ENCODE measurements at places on chromosomes 12 and 14.
A peak's percentile ranks its signal among the peaks of the same experiment; 100 is the strongest.

DNA sequence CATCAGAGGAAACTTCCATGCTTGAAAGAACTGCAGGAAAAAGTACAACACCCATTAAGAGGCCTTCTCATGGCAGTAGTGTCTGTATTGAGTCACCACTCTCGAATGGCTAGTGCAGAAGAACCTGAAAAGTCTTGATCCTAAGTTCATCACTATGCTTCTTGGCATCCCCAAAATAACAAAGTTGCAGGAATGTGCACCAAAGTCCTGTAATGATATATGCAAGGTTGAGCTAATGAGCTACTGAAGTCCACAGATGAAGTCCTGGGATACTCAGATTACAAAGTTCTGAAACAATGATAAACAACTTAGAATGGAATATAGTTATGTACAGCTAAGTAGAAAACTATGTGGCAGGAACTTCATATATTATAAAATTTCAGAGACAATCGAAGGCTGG, 545.4 kb downstream of the FOXG1 start:
- no peak for DNase-seq

DNA sequence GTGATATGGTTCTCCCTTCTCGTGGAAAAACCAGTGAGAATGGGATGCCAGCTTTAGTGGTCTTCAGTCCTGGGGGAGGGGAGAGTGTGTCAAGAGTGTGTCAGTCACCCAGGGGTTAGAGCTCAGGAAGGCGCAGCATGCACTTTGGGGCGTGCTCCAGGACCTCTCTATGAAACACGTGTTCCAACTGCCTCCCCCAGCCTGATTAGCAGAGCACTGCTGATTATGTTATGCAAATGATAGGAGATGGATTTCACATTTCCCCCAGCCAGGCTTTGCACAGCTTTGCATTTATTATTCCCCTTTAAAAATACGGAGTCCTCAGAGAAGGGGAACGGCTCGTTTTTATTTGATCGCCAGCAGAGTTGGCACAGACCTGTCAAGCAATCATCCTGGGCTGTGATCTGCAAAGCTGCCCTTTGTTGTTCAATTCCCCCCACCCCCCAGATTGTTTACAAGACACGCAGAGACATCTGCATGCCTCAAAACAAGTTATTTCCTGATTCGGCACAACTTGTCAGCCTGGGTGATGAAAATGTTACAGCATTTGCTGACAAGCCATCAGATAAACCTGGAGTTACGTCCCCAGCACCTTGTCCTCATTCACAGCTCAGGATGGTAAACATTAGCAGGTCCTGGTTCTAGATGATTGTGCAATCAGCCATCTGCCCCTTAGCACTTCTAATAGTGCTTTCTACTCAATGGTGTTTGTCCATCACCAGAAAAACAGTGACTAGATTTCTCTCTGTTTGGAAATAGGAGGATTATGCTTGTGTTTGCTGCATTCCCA, 196.5 kb downstream of the NOVA1 start:
- no peak for DNase-seq

- DNase-seq, result no peak
Measured at GRCh38 chr14:33404964-33405574, 466.4 kb downstream of the NPAS3 start.

DNA sequence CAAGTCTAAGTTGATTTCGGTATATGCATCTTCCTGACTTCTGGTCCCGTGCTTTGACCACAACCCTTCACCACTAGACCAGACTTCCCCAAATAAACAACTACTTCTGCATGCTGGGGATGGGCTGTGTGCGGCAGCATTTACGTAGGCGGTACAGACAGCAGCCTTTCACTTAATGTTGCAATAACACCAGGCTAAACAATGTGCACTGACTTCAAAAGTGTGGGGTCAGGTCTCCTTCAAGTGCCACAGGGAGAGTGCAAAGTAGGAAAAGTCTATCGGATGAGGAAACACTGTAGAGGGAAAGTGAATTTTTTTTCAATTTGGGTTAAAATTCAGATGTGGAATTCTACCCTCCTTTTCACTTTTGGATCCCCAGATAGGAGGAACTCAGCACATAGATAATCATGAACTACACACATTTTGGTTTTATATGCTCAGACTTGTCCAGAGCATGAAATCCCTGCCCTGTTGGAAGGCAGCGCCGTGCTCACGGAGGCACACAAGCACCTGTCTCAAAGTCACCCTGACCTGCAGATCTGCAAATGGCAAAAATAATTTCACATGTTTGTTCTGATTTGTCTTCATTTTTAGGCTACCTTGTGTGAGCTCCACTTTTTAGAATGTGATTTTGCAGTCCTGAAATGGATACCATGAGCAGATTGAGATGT, 3.6 kb upstream of the FOS start:
- peak; percentile 97 for DNase-seq

- peak; percentile 34 for DNase-seq
Measured at GRCh38 chr14:59831121-59831730, 39.4 kb downstream of the RTN1 start.

- no peak for DNase-seq
Measured at GRCh38 chr12:21558100-21558679, 32.1 kb downstream of the SPX start.

DNA sequence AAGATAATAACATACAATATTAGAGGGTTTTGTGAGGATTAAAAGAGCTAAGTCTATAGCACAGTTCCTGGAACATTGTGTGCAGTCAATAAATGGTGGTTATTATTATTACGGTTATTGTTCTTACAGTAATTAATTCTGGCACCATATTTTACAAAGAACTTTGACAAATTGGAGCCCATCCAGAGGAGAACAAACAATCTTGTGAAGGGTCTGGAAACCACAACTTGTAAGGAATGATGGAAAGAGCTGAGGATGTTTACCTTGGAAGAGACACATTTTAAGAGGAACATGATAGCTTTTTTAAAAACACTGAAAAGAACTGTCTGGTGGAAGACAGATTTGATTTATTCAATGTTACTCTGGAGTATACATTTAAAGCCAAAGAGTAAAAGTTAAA, 150.5 kb upstream of the KRR1 start:
- no peak for DNase-seq

- DNase-seq, result no peak
Measured at GRCh38 chr14:45201905-45202304, 51.1 kb downstream of the MIS18BP1 start.

DNA sequence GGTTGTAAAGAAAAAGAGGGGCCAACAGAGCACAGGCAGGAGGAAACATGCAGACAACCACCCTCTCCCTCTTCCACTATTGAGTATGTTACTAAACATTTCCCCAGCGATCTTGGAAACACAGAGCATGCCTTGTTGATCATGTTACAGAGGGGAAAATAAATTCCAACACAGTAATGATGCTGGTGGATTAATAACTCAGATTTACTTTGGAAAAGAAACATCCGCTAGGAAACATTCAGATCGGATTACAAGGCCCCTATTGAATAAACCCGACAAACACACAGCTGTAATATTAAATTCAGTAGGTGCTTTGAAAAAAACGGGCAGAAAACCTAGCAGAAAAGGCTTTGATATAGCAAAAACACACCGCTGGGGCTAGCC, 5.4 kb downstream of the BMP4 start:
- DNase-seq, result no peak

DNA sequence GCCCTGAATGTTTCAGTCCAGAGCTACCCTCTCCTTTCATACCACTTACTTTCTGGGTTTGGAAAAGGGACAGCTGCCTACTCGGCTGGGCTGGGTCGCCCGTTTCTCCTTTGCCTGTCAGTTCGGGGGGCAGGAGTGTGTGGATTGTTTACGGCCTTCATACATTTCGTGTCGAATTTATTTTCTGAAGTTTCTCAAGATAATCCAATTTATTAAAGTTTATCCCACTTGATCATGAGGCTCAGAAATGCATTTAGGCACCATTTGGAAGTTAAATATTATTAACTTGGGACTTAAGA, 608 bp downstream of the ZNF410 start:
- DNase-seq, result no peak

- peak; percentile 10 for DNase-seq
Measured at GRCh38 chr14:99884834-99885648, 91.8 kb downstream of the EML1 start.

GRCh38 chr12:27133022-27133590, 50.7 kb upstream of the C12orf71 start:
- DNase-seq, result no peak

GRCh38 chr12:93042283-93042682, 113.2 kb upstream of the EEA1 start:
- no peak for DNase-seq

GRCh38 chr12:111467857-111468241, 62.1 kb downstream of the SH2B3 start:
- DNase-seq, result no peak

GRCh38 chr12:57898308-57898970, 42.9 kb upstream of the ATP23 start:
- DNase-seq, result no peak

DNA sequence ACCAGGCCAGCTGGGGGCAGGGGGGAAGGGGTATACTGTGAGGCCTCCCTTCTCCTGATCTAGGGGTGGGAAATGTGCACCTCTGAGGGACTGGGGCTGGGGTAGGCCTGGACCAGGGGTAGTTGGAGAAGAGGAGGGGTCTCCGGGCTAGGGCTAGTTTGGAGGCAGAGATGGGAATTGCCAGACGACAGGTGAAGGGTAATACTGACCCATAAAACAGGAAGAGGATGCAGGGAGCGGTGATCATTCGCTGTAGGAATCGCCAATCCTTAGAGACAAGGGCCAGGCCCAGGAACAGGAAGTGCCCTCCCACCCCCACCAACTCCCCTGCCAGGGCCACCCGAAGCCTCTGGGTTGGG, 4.4 kb downstream of the SLC22A17 start:
- DNase-seq, result no peak

DNA sequence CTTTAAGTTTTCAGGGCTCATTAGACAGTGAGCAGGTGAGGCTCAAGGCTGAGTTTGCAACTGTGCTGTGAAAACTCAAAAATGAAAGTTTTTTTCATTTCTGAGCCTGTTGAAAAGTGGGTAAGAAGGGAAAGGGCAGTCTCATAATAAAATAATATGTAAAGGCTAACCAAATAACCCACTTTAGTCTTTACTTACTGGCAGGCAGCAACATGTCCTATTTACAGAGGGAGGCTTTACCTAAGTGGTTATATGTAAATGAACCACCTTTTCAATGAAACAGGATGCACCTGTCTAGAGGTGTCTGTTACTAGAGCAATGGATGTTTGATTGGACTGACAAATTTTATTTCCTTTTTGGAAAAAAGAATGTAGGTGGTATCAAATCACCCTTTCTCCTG, 158.0 kb downstream of the ETV6 start:
- DNase-seq, result no peak

DNA sequence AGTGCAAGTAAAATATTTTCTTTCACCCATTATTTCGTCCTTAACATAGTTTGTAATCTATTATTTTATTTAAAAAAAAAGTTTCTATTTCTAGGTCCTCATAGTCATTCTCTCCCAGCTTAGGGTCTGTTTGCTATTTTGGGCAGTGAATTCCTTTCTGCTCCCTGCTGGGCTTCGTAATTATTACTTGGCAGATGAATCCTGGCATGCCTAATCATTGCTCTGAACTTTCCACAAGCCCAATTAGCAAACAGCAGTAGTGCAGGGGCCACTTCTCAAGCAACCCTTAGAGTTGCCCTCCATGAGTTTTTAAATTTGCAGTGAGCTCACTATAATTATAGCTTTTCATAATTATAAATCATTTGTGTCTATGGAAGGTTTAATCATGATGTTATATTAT, 1378.3 kb upstream of the SEL1L start:
- no peak for DNase-seq

DNA sequence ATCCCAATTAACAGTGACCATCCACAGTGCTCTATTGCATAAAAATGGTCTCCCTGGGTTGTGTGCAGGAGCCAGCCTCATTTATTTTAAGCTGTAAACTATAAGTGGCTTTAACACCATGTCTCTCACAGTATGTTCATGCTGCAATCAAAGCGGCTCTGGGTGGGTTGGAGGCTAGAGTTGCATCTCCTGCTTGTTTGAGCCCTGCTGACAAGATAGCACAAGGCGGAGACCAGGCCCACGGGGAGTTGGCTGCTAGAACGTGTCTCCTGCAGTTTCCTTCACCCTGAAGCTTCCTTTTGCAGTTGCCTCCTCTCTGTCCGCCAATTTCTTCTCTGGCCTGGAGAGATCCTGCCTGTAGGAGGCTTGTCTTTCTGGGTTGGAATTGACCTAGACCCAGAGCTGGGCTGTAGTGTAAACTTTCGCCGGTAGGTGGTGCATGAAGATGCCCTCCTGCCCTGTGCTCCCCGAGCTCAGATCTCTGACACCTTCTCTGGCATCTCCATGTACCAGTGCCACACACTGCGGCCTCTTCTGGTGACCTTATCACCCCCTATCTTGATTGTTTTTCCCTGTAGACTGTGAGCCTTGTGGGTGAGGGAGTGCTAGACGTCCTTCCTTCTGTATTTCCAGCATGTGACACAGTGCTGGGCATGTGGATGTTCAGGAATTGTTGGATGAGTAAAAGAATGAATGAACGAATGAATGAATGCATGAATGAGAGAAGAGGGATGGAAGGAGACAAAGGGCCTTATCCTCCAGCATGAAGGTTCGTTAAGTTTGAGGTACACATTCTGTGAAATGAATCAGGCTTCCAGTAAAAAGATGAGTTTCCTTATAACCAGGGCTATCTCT, 10.4 kb downstream of the OTUB2 start:
- DNase-seq, result peak; percentile 59

DNA sequence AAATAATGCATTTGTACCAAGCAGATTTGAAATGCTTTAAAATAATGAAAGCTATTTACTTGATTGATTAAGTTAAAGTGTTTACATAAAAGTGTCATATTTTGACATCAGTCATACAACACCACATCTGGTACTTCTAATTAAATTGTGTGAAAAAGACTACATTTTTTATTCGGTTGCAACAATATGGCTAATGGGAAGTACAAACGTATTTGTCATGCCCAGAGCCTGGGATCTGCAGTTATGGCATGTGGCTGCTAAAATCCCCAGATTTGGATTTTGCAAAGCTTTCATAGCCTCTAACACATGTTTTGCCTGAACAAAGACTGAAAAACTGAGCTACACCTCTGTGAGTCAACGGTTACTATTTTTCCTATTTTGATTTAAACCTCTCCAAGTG, 66.6 kb downstream of the LLPH start:
- no peak for DNase-seq

- no peak for DNase-seq
Measured at GRCh38 chr12:76310110-76310509, 38.1 kb downstream of the BBS10 start.

- no peak for DNase-seq
Measured at GRCh38 chr14:28340816-28341215, 425.8 kb upstream of the FOXG1 start.

DNA sequence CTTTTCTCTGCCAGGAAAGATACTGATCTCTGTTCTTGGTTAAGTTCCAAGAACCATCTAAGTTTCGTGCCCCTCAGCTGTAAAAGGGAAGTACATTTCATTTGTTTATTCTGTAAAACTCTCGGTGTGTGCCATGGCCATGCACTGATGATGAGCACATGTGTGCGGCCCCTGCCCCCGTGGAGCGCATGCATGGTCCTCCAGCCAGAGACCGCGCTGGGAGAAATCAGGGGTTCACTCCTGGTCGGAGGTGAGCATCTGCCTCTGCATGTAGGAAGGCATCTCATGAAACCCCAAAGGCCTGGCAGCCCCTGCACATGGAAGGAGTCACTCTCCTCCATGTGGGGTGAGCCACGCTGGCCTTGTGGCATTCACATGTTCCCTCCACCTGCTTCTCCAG, 102.5 kb upstream of the RTL1 start:
- no peak for DNase-seq

Measured in CD14-positive monocyte (primary cell).